ENCODE measurements at places on chromosomes 7 and 10. TPM values are rescaled to one million over a fixed set of nuclear protein-coding genes. Genes with fewer than 3 reads are reported as not detected.

The TMEM213 gene
- 0.03 TPM for total RNA-seq

The PPP1R3C gene
- 65.7 TPM for total RNA-seq

The TRIM73 gene
- 0.72 TPM for total RNA-seq

The DGKI gene
- 2.7 TPM for total RNA-seq

The POLR3A gene
- total RNA-seq, result 10.8 TPM

The GIMAP1 gene
- not detected for total RNA-seq

The C7orf33 gene
- not detected for total RNA-seq

The ENTPD1 gene
- 8.9 TPM for total RNA-seq

The NEUROG3 gene
- not detected for total RNA-seq
